Activated B cell treated with CpG ODN at 0.5 μM for 24 hours (primary cell): ENCODE measurements at places on chromosomes 6 and 20.

DNA sequence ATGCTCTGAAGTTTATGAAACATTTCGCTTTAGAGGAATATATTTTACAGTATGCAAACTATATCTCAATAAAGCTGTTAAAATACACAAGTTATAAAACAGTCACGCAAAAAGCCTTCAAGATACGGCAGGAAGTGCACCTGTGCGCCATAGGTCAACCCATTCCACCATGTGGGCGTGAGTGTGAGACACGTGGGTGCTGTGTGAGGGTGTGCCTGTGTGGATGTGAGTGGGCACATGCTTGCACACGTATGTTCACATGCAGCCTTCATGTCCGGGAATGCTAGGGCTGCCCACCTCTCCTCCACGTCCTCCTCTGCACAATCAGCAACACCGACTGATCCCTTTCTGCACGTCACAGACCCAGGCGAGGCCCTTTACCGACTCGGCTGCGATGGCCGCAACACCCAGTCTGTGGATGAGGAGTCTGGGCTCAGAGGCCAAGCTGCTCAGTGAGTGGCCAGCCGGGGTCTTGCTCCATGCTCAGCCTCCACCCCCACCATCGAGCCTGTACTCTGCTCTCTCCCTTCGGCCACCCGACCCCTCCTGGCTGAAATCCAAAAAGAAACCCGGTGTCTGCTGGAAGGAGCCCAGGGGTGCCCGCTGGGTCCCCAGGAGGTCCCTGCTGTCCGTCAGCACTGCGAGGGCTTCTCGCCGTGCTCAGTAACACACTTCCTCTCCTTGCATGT is 3.0 kb upstream of the FRMD1 start:
- no peak for DNase-seq

GRCh38 chr6:121645100-121645745 is 209.8 kb downstream of the GJA1 start:
- DNase-seq = no peak

- DNase-seq = no peak
These were observed 100.0 kb downstream of the ARMC2 start for GRCh38 chr6:108948181-108948661.

DNA sequence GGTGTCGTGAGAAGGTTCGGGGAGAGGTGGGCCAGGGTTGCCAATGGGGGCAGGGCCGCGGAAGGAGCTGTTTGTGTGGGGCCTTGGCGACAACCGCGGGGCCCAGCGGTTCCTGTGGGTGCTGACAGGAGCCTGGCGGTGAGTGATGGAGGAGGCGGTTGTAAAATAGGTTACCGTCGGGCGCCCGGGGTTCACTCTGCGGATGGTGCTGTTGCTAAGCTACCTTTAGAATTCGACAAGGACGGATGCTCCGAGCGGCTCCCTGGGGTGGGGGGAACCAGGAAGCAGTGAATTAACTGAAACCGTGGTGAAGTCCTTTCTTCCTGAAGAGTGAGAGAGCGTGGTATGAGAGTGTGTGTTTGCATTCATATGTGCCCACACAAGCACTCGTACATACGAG is 61.7 kb downstream of the CDH22 start:
- DNase-seq = no peak

GRCh38 chr6:31090973-31091364 is 21.4 kb downstream of the C6orf15 start:
- DNase-seq = no peak
